ENCODE measurements at places on chromosomes 6 and 20. TPM values are rescaled to one million over a fixed set of nuclear protein-coding genes. Genes with fewer than 3 reads are reported as not detected.
A peak's percentile ranks its signal among the peaks of the same experiment; 100 is the strongest.

GRCh38 chr6:33848484-33848883 is 44.7 kb upstream of the MLN start:
- H3K27me3 ChIP-seq: no peaks in the 10 kb centered on the region
- H3K4me1 ChIP-seq: no peaks in the 10 kb centered on the region
- H3K4me3 ChIP-seq: no peak overlapping the region
- no peak for DNase-seq
- H3K27ac ChIP-seq: no peak overlapping the region

DNA sequence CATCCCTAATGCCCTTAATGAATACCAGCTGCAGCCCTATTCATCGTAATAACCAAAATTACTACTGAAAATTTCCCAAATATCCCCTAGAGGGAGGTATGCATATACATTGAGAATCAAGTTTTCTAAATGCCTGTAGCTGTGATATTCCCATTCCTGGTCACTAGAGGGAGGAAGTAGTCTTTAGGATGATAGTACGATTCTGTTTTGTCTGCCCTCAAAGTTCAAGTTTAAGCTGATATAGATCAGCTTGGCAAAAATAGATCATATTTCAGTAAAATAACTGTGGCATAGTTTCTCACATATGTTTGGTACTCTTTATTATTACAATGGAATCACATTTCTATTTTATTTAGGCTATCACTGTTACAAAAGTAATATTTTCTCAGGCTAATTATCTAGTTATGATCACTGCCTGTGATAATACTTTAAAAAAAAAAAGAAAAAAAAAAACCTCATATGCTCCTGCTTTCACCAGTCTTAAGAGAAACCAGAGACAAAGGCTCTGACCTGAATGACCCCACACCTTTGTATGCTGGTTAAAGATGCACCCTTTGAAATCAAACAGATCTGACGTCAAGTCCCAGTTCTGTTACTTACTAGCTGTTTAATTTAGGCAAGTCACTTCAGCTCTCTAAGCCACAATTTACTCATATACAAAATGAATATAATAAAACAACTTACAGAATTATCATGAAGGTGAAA is 11.0 kb downstream of the TSPYL1 start:
- no peak overlapping the region for H3K27ac ChIP-seq
- H3K4me1 ChIP-seq: no peaks in the 10 kb centered on the region
- H3K36me3 ChIP-seq: no peaks in the 10 kb centered on the region

- no peaks in the 10 kb centered on the region for H3K27me3 ChIP-seq
- no peak for DNase-seq
- H3K4me1 ChIP-seq: no peaks in the 10 kb centered on the region
- no peaks in the 10 kb centered on the region for H3K36me3 ChIP-seq
- H3K27ac ChIP-seq: no peak overlapping the region
Observed at GRCh38 chr20:3875378-3875974, 13.7 kb upstream of the PANK2 start.

DNA sequence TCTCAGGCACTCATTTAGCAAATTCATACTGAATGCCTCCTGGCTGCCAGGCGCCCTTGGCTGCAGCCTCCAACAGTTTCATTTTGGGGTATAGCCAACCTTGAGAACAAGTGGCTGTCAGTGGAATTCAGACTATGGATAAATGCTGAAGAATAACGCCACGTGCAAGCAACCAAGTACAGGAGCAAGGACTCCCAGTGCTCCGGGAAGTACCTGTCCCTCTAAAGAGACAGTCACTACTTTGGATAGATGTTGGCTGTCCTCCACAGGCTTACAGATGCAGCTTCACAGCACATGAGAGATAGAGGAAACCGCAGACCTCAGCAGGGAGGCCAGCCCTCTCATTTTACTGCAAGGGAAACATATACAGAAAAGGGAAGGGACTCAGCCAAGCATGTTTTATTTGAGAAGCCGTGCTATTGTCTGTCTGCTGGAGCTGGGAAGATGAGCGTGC is 658.2 kb downstream of the PTPRT start:
- H3K4me3 ChIP-seq: no peak overlapping the region
- H3K36me3 ChIP-seq: no peaks in the 10 kb centered on the region
- no peak overlapping the region for H3K27ac ChIP-seq
- no peaks in the 10 kb centered on the region for H3K27me3 ChIP-seq
- no peak for DNase-seq
- no peaks in the 10 kb centered on the region for H3K4me1 ChIP-seq

GRCh38 chr6:150720774-150721233 is 121.1 kb downstream of the PLEKHG1 start:
- peak; percentile 42 for DNase-seq
- peak overlapping the region; percentile 6 for H3K27ac ChIP-seq
- peaks cover 17% of the 10 kb centered on the region for H3K4me1 ChIP-seq

The GABRR1 gene
- 1.6 TPM for total RNA-seq

The CCDC170 gene
- 3.3 TPM for total RNA-seq

The PRL gene
- total RNA-seq: not detected

The SPAG4 gene
- total RNA-seq: 21.6 TPM
